ENCODE measurements at places on chromosomes 2 and 18.

DNA sequence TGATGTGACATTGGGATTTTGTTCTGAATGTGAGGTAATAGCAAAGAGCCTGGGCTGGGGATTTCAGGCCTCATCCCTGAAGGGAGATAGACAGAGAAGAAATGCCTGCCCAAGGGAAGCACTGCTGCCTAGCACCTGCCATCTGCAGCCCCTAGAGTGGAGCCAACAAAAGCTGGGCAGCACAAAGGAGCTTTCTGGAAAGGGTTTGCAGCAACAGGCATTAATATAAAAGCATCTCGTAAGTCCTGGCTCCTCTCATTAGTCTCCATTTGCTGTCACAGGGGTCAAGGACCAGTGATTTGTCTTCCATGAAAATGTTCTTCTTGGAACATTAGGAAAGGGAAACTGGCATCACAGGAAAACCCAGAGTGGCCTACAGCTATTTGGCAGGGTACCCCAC, 157.2 kb upstream of the SLC14A2 start:
- DNase-seq, result no peak

DNA sequence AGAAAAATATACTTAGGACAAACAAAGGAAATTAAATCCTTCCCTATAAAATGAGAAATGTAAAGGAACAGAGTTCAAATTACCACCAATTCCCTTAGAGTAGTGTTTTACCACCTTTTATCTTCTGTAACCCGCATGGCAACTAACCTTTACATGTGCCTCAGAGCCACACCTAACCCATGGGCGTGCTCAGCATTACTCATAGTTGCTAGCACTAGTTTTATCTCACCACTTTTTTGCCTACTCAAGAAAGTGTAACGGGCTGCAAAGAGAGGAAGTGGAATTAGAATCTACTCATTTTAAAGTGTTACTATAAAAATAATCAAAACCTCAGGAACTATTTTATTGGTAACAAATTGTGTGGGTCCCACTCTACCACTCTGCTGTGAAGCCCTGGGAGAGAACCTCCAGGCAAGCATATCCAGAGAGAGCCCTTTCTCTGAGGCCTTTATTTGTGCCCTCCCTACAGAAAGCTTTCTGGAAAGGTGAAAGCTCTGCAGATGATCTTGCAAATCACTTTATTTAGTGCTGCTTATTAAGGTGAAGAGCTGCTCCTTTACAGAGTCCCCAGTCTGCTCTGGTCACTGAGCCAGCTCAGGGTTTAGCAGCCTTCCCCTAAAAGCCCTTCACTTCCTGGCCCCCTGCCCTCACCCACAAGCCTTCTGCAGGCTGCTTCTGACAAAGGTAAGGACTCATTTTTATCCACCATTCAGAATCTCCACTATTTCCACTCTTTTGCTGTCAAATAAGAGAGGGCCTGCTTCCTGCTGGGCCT, 98.8 kb downstream of the TRABD2A start:
- DNase-seq, result peak; percentile 66

DNA sequence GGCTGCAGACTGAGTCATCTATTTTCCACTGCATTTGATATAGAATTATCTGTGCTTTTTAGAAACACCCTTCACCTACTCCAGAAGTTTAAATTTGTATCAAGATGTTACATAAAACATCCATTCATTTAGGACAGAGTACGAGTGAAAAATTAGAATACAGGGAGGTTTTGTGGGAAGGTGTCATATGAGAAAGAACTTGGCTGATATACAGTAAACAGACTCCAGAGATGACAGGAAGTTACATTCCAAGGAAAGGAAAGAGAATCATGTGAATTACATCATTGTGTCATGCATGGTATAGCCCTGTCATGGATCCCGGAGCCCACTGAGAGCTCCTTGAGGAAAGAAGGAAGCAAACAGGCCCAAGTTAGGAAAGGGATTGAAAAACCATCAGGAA, 341.5 kb upstream of the PKDCC start:
- no peak for DNase-seq

DNA sequence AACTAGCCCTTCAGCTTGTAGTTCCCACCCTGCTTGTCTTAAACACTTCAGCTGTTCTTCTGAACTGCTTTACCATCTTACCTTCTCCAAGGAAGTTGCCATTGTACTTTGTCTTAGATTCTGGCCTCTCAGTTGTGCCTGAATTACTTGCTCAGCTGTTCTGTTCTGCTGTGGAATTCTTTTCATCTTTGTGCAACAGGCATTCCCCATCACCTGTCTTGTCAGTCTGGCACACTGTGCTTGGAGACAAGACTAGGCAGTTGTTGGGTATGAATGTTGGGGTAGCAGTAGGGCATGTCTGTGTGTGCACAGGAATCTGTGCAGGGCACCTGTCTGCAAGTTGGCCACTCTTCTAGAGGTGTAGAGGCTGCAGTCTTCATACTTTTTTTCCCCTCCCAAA, 38.7 kb downstream of the PHLPP1 start:
- no peak for DNase-seq

DNA sequence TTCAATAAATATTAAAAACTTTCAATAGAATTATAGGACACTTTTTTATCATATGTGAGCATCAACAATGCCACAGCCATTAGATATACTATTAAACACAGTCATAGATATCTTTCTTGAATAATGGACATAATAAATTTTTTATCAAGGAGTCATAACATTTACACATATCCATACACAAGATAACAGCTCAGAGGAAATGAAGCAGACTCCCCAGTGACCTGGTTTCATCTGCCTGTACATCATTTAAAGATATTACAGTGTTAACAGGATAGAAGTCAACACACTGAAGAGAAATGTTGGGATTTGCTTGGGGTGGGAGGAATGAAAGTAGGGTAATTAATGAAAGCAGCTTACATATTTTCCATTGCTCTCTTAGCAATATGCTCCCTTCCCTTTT, 5.1 kb downstream of the SCG2 start:
- no peak for DNase-seq

DNA sequence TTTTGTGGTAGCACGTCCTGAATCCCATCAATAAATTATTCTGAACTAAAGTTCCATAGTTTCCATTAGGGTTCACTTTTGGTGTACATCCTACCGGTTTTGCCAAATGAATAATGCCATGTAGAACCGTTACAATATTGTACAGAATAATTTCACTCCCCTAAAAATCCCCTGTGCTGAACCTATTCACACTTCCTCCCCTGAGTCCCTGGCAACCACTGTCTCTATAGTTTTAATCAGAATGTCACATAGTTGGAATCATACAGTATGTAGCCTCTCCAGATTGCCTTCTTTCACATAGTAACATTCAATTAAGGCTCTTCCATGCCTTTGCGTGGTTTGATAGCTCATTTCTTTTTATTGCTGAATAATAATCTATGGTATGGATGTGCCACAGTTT, 9.6 kb upstream of the CASP8 start:
- no peak for DNase-seq

- no peak for DNase-seq
These were observed 491.9 kb downstream of the IRS1 start for GRCh38 chr2:226307487-226308322.

- no peak for DNase-seq
These were observed 26.7 kb upstream of the FAM237A start for GRCh38 chr2:206615417-206616089.

GRCh38 chr2:217413193-217413592, 553.3 kb upstream of the TNP1 start:
- DNase-seq, result no peak

DNA sequence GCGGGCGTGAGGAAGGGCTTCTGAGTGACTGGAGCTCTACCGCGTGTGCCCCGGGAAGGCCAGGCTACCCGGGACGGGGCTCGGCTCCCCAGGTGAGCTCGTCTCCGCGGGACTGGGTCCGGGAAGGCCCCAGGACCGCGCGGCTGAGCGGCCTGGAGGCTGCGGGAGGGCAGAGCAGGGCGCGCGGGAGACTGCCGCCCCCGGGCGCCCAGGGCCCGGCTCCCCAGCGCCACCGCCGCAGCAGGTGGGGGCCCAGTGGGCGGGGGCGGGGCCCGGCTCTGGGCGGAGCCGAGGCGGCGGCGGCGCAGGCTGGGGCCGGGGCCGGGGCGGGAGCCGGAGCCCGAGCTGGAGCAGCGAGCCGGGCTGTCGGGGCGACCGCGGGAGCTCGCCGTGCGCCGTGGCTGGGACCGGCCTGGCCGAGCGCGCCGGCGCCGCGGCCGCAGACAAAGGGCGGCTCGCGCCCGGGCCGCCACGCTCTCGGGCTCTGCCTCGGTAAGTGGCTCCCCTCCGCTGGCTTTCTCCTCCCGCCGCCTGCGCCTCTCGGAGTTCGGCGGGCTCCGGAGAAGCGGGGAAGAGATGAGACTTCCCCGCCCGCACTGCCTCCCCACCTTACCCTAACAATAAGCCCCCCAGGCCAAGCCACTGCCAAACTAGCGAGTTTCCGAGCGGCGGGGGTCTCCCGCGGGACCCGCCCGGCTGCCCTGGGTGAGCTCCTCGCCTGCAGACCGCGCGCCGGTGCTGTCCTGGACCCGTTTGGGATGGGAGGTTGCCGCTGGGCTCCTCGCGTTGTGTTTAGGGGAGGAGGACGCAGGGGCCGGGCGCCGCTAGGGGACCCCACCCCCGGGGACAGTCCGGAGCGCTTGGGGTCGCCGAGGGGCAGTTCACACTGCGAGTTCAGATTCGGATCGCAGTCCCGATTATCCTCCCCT, at the start of gene MAPK4:
TSS of gene MAPK4 (plus strand) at position 336 of the 929 bp plus-strand sequence. CDS start 103,872 bp downstream, outside the sequence.
- peak; percentile 13 for DNase-seq

- DNase-seq, result no peak
These were observed 66.1 kb downstream of the COLEC12 start for GRCh38 chr18:434410-434809.

- DNase-seq, result no peak
These were observed 238.0 kb downstream of the GULP1 start for GRCh38 chr2:188529710-188530109.

DNA sequence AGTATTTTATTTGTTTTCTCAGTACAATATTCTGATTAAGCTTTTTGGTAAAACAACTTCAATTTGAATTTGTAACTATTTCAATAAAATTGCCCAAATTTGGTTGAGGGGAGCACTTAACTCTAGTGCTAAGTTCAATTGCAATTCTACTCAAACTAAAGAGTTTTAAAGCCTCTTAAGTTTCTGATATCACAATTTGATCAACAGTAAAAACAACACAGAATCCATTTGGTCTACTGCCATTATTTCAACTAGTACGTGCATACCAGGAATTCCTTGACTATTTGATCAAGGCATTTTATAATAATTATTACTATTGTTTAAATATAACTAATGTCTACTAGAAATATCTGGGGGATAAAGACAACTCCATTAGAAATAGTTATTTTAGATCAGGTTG, 150.9 kb downstream of the ROCK1 start:
- no peak for DNase-seq

GRCh38 chr2:37324536-37324785, 172 bp downstream of the PRKD3 start:
- DNase-seq, result no peak

DNA sequence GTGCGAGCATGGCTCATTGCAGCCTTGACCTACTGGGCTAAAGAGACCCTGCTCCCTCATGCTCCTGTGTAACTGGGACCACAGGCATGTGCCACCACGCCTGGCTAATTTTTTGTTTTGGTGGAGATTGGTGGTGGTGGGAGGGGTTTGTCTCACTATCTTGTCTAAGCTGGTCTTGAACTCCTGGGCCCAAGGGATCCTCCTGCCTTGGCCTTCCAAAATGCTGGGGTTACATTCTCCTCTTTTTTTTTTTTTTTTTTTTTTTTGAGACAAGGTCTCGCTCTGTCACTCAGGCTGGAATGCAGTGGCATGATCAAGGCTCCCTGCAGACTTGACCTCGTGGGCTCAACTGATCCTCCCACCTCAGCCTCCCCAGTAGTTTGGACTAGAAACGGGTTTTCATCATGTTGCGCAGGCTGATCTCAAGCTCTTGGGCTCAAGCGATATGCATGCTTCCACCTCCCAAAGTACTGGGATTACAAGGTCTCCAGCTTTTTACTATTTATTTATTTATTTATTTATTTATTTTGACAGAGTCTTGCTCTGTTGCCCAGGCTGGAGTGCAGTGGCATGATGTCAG, 238.3 kb downstream of the MYCN start:
- no peak for DNase-seq

DNA sequence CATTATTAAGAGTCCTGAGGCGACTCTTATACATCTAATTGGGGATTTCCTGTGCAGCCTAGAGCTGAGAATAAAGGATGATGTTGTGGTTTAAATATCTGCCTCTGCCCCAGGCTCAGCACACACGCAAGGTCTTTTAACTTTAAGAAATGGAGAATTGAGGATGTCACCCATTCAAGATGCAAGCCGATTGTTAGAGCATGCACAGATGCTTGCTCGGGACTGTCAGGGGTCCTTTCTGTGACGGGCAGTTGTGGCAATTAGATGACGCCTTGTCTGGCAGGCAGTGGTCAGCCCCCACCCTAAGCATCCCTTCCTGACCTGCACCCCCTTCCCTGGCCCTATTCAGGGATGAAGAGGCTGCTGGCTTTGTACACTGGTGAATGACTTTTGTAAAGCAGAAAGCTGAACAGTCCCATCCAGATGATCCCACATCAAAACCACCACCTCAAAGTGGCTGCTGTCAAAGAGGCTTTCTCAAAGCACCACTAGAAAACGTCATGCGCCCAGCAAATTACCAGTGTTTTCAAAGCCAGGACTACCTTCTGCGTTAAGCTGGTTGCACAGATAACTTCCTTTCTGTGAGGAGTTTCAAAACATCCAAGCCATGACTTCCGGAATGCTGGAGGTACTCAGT, 23.7 kb downstream of the FAM178B start:
- peak; percentile 70 for DNase-seq

DNA sequence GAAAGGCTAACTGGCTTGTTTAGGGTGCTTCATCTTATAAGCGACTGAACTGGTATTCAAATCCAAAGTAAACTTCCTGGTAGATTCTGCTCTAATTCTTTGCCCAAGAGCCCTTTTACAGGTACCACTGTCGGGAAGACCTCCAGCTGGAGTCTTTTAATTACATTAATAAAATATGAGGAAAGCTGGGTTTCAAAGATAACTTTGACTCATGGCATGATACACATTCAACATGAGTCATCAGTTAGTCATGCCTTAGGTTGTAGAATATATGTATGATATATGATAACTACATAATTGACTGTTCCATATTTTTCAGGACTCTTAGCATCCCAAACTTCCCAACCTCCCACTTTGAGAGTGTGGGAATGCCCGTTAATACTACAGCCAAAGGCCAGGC, 32.3 kb downstream of the ZCCHC2 start:
- DNase-seq, result no peak

DNA sequence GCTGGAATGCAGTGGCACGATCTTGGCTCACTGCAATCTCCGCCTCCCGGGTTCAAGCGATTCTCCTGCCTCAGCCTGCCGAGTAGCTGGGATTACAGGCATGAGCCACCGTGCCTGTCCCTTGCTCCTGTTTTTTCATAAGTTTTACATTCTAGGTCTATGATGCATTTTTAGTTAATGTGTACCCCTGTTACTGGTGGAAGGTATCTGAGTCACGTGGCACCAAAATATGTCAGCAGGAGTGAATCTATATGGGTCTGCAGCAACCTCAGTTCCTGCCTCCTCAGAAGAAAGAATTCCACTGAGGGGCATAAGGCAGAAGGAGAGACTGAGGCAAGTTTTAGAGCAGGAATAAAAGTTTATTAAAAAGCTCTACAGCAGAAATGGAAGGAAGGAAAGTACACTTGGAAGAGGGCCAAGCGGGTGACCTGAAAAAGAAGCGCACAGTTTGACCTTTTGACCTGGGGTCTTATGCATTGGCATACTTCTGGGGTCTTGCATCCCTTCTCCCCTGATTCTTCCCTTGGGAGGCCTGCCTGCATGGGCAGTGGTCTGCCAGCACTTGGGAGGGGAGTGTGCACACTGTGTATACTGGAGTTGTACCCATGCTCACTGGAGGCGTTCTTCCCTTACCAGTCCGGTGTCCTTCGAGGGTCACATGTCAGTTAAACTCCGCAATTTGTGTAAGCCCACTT, 1.1 kb upstream of the MFSD2B start:
- no peak for DNase-seq
